ENCODE measurements at places on chromosomes 6 and 20. TPM values are rescaled to one million over a fixed set of nuclear protein-coding genes. Genes with fewer than 3 reads are reported as not detected.

SLC12A5 gene
- polyA plus RNA-seq, result 0.52 TPM

GRCh38 chr20:48765359-48765758, 62.4 kb downstream of the PREX1 start:
- DNase-seq, result no peak

GRCh38 chr20:63765902-63766301, 26.3 kb downstream of the SLC2A4RG start:
- no peak for DNase-seq

DNA sequence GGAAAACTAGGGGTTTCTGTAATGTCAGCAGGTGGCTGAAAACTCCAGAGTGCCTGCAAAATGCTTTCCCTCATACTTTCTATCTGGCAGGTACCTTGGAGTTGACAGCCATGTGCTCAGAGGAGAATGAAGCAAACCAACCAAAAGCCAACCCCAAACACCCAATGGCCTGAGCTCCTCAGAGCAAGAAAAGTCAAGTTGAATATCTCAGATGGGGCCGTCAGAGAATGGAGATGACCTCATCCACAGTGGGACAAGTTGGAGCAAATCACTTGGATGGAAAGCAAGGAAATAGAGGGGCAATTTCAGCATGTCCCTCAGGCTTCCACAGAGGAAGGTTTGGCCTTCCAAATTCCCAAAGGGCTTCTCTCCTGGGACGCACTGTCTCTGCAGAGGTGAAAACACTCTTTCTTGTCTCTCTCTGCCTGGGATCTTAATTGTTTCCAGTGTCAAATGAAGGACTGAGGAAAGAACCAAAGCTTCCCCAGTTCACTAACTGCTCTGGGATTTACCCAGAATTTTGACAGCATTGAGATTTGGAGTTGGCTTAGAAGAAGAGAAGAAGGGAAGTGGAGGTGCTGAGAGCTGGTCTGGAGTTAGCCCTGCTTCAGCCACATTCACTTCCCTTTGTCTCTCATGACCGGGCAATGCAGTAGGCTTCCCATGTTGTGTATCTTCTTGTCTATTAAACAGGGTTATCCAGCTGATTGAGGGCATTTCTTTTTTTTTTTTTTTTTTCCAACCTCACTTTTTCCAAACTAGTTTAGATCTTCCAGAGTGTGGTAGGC, 42.2 kb downstream of the PRND start:
- no peak for DNase-seq

BTN1A1 gene
- 0.16 TPM for polyA plus RNA-seq

DNA sequence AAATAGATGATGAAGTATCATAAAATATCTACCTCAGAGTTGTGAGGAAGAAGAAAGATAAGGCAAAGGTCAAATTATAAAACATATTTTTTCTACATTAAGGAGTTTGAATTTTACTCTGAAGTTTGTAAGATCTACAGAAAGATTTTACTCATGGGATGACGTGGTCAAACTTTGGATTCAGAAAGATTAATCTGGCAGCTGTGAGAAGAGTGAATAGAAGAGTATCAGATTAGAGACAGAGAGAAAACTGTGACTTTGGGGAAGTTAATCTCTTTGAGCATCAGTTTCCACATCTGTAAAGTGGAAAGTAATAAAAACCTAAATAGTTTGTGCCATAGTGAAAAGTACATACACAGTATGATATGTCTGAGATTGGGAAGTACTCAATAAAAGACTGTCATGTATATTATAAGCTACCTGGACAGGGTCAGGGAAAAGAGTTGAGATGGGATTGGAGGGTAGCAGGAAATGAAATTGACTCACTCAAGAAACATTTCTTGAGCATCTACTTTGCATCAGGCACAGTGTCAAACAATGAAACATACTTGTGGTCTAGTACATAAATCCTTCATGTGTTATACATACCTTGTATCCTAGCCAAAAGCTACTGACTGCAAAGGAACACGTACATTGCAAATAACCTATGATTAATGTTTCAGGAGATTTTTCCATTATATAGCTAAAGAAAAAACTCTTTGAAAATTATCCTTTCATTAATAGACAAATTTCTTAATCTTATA, 222.1 kb downstream of the TMEM200A start:
- DNase-seq, result no peak

Measured in muscle of back (tissue), 13 donors.